Articular chondrocyte of knee joint (primary cell): ENCODE measurements at places on chromosomes 2 and 18. TPM values are rescaled to one million over a fixed set of nuclear protein-coding genes. Genes with fewer than 3 reads are reported as not detected.

OTOS gene
- total RNA-seq = not detected in 2 replicates

SCYGR4 gene
- total RNA-seq = 0.11 TPM in 1 of 2 replicates, not detected in the other

NPAS2 gene
- 12.1 and 13.2 TPM in 2 replicates for total RNA-seq

CDH19 gene
- 0.11 and 0.13 TPM in 2 replicates for total RNA-seq

SLC8A1 gene
- 123 and 139 TPM in 2 replicates for total RNA-seq

UBXN4 gene
- total RNA-seq = 119 and 120 TPM in 2 replicates

PLCD4 gene
- 14.0 and 14.2 TPM in 2 replicates for total RNA-seq

DYSF gene
- 0.78 and 2.3 TPM in 2 replicates for total RNA-seq

ESPNL gene
- total RNA-seq = 1.3 and 7.3 TPM in 2 replicates

CIB4 gene
- not detected in 2 replicates for total RNA-seq

LRRTM4 gene
- total RNA-seq = not detected in 2 replicates

ACTG2 gene
- 0.11 TPM in 1 of 2 replicates, not detected in the other for total RNA-seq

SLC5A7 gene
- not detected in 2 replicates for total RNA-seq

KHK gene
- total RNA-seq = 0.26 and 0.65 TPM in 2 replicates

LCT gene
- total RNA-seq = 0.22 and 0.26 TPM in 2 replicates

EIPR1 gene
- total RNA-seq = 17.4 and 21.4 TPM in 2 replicates

PKDCC gene
- total RNA-seq = 12.3 and 15.6 TPM in 2 replicates

TEKT4 gene
- total RNA-seq = 0.11 TPM in 1 of 2 replicates, not detected in the other

TSHZ1 gene
- 9.3 and 9.5 TPM in 2 replicates for total RNA-seq

ERBB4 gene
- total RNA-seq = 0.13 and 0.22 TPM in 2 replicates

AFTPH gene
- total RNA-seq = 36.6 and 41.6 TPM in 2 replicates

ABCB11 gene
- not detected in 2 replicates for total RNA-seq

ADAM23 gene
- 0.13 and 0.76 TPM in 2 replicates for total RNA-seq

PSME4 gene
- 126 and 136 TPM in 2 replicates for total RNA-seq

APOB gene
- total RNA-seq = 0.65 and 1.7 TPM in 2 replicates

KCMF1 gene
- 64.3 and 77.2 TPM in 2 replicates for total RNA-seq

TBC1D8 gene
- total RNA-seq = 13.6 and 15.8 TPM in 2 replicates

RUFY4 gene
- not detected in 2 replicates for total RNA-seq

TCF23 gene
- total RNA-seq = under 0.01 TPM in 2 replicates

SGPP2 gene
- not detected in 2 replicates for total RNA-seq

ST6GAL2 gene
- 0.13 and 0.32 TPM in 2 replicates for total RNA-seq

XDH gene
- total RNA-seq = under 0.01 and 0.43 TPM in 2 replicates

LHCGR gene
- 0.32 and 0.39 TPM in 2 replicates for total RNA-seq

AQP4 gene
- not detected in 2 replicates for total RNA-seq

STPG4 gene
- total RNA-seq = 0.32 and 0.52 TPM in 2 replicates

ALPG gene
- not detected in 2 replicates for total RNA-seq

ZNF892 gene
- total RNA-seq = 5.9 and 8.2 TPM in 2 replicates

KIF1A gene
- under 0.01 TPM in 1 of 2 replicates, not detected in the other for total RNA-seq

POTEC gene
- not detected in 2 replicates for total RNA-seq

DUSP2 gene
- total RNA-seq = 1.2 and 2.1 TPM in 2 replicates

SOX11 gene
- 0.13 and 1.6 TPM in 2 replicates for total RNA-seq

TFCP2L1 gene
- under 0.01 and 0.13 TPM in 2 replicates for total RNA-seq

CPO gene
- 0.32 TPM in 1 of 2 replicates, not detected in the other for total RNA-seq

CYTIP gene
- 0.39 and 0.76 TPM in 2 replicates for total RNA-seq

IL1R1 gene
- total RNA-seq = 160 and 278 TPM in 2 replicates

NAT8 gene
- not detected in 2 replicates for total RNA-seq

NOSTRIN gene
- total RNA-seq = 1.4 and 1.5 TPM in 2 replicates

MALL gene
- 72.8 and 165 TPM in 2 replicates for total RNA-seq

C2orf68 gene
- 19.9 and 25.1 TPM in 2 replicates for total RNA-seq
